ENCODE measurements at places on chromosomes 11 and 22. TPM values are rescaled to one million over a fixed set of nuclear protein-coding genes. Genes with fewer than 3 reads are reported as not detected.

The SREBF2 gene
- 28.0 TPM for total RNA-seq

The LDLRAD3 gene
- 39.6 TPM for total RNA-seq

The EED gene
- total RNA-seq = 14.7 TPM

The TBX10 gene
- not detected for total RNA-seq

The SLC5A4 gene
- 3.4 TPM for total RNA-seq
